ENCODE measurements at places on chromosomes 4 and X.

DNA sequence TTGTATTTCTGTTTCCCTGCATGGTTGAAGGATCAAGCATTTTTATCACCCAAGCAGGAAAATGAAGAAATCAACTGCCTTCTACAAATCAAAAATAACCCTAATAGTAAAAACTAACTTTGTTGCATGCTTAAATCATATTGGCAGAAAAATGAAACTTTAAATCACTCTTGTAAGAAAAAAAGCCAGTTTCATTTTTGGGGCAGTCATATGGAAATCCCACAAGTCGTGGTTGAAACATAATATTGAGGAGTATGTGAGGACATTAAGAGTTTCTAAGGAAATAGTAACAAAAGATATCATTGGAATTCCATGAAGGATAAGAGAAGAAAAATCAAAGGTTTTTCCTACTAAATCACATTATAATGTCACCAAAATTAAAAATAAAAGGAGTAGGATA is 8.4 kb downstream of the TEC start:
- no peak overlapping the region for H3K27ac ChIP-seq

DNA sequence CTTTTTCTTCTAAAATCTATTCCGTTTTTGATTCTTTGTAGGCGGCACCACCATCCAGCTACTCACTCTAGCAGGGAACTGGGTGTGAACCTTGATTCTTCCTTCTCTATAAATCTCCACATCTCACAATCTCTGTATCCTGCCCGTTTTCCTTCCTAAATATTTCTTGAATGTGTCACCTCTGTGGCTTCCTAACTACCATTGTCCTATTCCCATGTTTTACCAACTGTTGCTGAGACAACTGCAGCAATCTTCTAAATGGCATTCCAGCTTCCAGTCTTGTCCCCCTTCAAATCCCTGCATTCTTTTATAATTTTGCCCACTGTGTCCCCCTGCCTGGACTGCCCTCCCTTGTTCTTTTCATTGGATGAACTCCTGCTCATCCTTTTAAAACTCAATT is 641.3 kb downstream of the RPA4 start:
- DNase-seq: peak; percentile 2
- H3K4me1 ChIP-seq: peaks cover 22% of the 10 kb centered on the region
- H3K27me3 ChIP-seq: peaks cover 3% of the 10 kb centered on the region
- H3K4me3 ChIP-seq: peak overlapping the region; percentile 22

DNA sequence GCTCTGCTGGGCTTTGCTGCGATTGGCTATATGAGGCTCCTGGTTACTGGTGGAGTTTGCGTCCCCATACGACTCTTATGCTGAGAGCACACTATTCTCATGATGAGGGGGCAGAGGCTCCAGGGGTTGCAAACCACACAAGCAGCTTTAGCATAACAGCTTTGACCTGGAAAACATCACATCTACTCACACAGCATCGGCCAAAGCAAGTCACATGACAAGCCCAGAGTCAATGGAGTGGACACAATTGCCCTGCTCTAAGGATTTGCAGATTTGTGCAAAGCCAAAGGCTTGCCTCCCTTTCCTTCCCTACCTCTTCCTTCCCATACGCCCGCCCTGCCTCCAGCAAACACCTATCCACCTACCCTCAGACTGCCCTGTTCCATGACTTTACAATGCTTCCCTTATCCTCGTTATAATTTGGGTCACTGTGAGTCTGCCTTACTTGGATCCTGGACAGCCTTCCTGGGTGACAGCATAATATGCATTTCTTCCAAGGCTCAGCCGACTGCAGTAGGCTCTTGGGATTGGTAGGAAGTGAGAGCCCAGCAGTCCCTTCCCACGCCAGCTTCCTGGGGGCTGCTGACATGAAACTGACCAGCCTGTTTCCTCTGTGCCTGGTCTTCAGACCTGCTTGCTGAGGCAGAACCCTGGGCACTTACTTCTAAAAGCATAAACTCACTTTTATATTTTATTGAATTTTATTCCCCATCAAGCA is 208.2 kb upstream of the PSAPL1 start:
- H3K36me3 ChIP-seq: no peaks in the 10 kb centered on the region
- DNase-seq: no peak
- peaks cover 2% of the 10 kb centered on the region for H3K4me1 ChIP-seq
- no peak overlapping the region for H3K4me3 ChIP-seq

DNA sequence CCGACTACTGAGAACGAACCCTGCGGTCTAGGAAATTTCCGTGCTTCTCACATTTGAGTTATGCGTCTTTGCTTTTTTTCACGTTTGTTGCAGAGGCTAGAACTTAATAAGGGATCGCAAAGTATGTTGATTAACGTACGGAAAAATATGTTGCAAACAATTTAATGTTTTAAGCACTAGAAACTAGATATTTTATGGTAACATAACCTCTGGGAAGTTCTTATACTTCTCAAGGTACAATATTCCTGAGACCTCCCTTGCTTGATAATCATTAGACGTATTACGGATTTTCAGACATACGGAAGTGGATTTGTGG is 639 bp upstream of the PRDM5 start:
- peaks cover 12% of the 10 kb centered on the region for H3K27me3 ChIP-seq
- H3K36me3 ChIP-seq: peaks cover 5% of the 10 kb centered on the region
- peaks cover 30% of the 10 kb centered on the region for H3K4me1 ChIP-seq
- H3K27ac ChIP-seq: peak overlapping the region; percentile 96
- peak overlapping the region; percentile 92 for H3K4me3 ChIP-seq

Data from endothelial cell (in vitro differentiated cells).